Stimulated activated CD8-positive, alpha-beta memory T cell treated with anti-CD3 and anti-CD28 coated beads, Interleukin-15, amount 100 ng/mL, for 24 hours (primary cell): ENCODE measurements at places on chromosomes 2 and 18.

GRCh38 chr2:220315098-220315823, 687.8 kb downstream of the SLC4A3 start:
- no peak for DNase-seq

GRCh38 chr2:209570194-209570593, 146.3 kb downstream of the MAP2 start:
- no peak for DNase-seq

- no peak for DNase-seq
Measured at GRCh38 chr18:58225101-58225500, 181.1 kb downstream of the NEDD4L start.

- DNase-seq: no peak
Measured at GRCh38 chr2:178844701-178845100, 37.5 kb upstream of the TTN start.

GRCh38 chr18:58977801-58978200, 113.1 kb downstream of the ZNF532 start:
- no peak for DNase-seq

- no peak for DNase-seq
Measured at GRCh38 chr2:172215936-172216335, 113.2 kb upstream of the DLX2 start.

- DNase-seq: no peak
Measured at GRCh38 chr2:234165421-234165820, 114.9 kb downstream of the SPP2 start.

DNA sequence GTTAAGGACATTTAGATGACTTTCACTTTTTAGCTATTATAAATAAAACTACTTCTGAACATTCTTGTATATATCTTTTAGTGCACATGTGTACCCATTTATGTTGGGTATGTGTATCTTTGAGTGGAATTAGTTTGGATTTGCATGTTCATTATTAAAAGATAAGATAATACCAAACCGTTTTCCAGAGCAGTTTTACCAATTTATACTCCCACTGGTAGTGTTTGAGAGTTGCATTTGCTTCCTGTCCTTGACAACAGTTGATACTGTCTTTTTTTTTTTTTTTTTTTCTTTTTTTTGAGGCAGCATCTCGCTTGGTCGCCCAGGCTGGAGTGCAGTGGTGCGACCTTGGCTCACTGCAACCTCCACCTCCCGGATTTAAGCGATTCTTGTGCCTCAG, 23.3 kb downstream of the SLC30A6 start:
- DNase-seq: no peak

DNA sequence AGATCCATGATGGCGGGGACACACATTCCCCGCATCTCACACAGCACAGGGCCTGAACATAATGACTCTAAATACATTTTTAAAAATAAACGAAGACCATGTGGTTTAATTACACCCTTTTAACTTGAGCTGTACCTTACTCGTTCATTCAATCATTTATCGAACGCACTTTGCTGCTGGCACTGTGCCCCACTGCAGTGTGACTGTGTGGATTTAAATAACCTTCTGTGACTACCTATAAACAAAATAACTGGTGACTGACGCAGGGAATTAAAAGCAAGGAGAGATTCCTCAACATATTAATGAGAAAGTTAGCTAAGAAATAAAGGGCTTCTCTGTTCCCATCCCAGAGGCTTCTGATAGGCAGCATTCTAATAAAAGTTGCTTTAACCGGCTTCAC, 10.9 kb upstream of the FZD7 start:
- DNase-seq: no peak

DNA sequence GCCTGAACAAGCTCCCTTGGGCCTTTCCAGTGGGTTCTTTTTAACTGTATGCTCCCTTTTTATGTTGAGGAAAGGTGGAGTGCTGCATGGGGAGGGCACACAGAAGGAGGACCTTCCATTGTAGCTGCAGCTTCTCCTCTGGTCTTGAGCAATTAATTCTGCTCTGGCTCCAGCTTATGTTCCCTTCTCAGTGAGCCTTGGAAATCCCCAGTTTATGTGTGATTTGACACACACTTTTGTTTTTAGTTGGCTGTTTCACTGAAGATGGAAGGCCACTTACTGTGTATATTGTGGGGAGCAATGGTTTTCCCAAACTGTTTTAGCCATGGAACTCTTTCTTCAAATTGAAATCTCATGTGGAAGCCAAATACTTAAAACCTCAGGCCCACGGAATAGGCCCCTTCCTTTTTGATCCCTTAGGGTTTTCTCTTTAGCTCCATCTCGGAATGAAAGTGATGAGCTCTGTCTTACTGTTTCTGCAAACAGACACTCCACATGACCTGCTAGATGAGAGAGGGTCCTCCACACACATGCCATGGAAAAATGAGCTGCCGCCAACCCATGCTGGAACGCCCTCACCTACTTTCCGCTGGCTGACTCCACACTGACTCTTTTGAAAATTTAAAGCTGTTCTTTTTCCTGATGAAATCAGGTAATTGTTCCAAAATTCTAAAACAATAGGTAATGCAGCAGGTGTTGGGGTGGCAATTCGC, 280.9 kb upstream of the SIX2 start:
- no peak for DNase-seq

GRCh38 chr2:67503066-67503795, 106.1 kb downstream of the ETAA1 start:
- no peak for DNase-seq

DNA sequence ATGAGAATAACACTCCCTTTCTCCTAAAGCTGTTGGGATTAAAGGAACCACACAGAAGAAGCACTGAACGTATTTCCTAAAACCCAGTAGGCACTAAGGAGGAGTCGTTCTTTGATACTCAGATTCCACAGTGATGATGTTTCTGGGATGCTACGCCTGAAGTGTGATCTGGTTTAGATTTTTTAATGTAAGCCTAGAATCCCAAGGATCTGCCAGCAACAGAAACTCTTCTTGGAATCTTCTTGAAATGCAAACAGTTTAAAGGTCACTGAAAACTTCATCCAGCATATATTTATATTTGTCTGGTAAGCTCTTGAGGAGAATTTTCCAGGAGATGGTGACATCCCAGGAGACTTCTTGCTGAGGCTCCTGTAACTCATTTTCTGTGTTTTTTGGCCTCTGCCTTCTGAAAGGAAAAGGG, 247.6 kb upstream of the TRIB2 start:
- DNase-seq: no peak

GRCh38 chr18:52588931-52589330, 248.9 kb downstream of the DCC start:
- no peak for DNase-seq

DNA sequence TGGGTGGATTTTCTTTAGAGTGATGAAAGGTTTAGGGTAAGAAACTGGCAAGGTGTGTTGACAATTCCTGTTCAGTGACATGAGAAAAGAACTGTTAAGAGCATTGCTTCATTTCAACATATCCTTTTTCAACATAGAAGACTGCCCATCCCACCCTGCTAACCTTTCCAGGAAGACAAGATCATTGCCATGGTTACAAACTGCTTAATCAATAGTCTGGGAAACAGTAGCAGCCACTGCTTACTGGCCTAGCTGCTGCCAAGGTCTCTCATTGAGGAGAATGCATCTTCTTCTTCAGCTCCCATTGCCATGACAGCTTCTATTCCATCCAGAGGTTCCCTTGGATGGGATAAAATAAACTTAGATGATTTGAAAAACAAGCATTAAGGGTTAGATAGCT, 212.1 kb downstream of the LRRTM1 start:
- DNase-seq: no peak

- no peak for DNase-seq
Measured at GRCh38 chr2:45843136-45843535, 191.7 kb downstream of the PRKCE start.

- no peak for DNase-seq
Measured at GRCh38 chr2:9744256-9745004, 98.8 kb upstream of the TAF1B start.

DNA sequence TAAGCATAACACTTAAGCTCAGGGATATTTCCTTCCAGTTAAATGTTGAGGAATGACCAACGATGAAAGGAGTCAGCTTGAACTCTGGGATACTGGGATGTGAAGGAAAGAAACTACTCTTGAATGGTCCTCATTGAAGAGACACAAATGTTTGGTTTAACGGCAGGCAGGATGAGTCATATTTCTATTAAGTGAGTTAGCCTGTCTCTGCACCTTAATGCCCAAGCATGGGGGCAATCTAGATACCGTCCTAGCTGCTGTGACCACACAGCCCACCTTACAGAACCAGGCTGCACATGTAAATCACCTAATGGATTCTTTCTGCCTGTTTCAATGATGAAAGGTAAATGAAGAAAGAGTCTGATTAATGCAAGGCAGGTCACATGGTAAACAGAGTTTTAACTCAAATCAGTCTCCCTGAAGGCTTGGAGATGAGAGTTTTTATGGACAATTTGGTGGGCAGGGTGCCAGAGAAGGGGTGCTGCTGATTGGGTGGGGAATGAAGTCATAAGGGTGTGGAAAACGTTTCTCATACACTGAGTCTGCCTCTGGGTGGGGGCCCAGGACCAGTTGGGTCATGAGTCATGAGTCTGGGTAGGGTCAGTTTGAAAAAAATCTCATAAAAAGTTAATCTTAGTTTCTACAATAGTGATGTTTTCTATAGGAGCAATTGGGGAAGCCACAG, 144.6 kb upstream of the MMADHC start:
- DNase-seq: no peak

DNA sequence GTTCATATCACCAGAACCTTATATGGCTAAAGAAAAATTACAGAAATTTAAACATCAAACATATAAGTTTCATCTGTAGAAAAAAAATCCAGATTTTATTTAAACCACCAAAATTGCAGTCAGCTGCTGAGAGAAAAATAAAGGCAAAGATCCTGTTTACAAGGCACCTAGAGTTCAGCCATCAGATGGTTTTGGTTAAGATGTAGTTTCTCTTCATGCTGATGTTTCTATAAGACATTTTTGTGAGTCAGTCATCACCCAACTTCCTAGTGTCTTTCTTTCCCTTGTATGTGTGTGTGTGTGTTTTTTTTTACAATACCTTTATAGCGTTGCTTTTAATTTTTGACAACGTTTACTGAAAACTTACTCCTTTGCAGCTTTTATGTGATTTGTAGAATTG, 26.1 kb upstream of the MMADHC start:
- no peak for DNase-seq

DNA sequence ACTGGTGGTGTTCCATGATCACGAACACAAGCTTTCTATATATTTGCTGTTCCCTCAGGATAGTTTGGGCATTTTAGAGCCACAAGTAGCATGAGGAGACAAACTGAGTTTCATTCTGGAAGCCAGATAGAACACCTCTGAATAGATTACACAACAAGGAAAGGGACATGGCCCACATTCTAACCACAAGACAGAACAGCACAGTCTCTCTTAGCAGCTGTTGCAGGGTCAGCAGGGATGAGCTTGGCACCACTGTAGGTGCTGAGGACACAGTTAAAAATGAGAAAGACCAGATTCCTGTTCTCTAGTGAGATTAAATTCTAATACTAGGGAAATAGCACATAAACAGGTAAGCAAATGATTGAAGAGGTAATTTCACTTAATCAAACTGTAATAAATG, 235.3 kb downstream of the ZNF407 start:
- DNase-seq: no peak

GRCh38 chr2:50547521-50547920, 484.4 kb downstream of the NRXN1 start:
- DNase-seq: no peak
